ENCODE measurements at places on chromosomes 1 and 21.
A peak's percentile ranks its signal among the peaks of the same experiment; 100 is the strongest.

DNA sequence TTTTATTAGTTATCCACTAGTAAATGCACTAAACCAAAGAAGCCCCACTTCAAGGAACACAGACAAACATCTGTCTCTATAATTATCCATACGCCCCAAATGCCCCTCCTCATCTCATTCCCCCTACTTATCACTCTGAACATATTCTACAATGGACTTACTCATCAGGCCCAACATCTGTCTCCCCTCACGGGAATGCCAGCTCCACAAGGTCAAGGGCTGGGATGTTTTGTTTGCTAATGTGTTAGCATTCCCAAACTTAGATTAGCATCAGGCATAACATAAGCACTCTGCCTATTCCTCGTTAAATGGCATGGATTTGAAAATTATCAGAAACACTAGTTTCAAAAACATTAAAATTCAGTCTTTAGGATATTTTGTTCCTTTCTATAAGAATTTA, 279.5 kb downstream of the DSCAM start:
- no peak for DNase-seq

DNA sequence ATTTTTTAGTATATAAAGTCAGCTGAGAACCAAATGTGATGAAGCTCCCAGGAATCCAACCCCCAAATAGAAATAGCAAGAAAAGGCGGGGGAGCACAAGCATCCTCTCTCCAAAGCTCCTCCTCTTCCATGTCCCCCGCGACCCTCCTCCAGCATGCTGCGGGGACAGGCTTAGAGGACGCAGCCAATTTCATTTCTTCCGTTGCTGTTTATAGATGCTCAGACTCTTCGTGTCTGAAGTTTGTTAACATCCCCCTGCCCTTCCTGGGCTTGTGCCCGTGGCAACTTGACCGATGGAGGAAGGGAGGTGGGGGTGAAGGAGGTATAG, 754 bp upstream of the NPPA start:
- no peak for DNase-seq

DNA sequence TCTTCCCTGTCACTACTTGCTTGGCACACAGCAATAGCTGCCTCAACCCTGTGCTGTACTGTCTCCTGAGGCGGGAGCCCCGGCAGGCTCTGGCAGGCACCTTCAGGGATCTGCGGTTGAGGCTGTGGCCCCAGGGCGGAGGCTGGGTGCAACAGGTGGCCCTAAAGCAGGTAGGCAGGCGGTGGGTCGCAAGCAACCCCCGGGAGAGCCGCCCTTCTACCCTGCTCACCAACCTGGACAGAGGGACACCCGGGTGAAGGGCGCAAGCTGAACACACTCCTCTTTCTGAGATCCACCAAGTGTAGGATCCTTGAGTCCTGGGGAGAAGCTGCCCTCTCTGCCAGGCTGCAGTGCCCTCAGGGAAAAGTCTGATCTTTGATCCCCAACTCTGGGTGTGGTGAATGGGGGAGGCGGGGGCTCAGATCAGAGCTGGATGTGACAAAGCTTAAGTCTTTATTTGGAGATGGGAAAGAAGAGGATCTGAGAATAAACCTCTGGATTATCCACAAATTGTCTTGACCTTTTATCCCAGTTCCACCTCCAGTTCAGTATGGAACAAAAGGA, 1.2 kb downstream of the RXFP4 start:
- DNase-seq: no peak

DNA sequence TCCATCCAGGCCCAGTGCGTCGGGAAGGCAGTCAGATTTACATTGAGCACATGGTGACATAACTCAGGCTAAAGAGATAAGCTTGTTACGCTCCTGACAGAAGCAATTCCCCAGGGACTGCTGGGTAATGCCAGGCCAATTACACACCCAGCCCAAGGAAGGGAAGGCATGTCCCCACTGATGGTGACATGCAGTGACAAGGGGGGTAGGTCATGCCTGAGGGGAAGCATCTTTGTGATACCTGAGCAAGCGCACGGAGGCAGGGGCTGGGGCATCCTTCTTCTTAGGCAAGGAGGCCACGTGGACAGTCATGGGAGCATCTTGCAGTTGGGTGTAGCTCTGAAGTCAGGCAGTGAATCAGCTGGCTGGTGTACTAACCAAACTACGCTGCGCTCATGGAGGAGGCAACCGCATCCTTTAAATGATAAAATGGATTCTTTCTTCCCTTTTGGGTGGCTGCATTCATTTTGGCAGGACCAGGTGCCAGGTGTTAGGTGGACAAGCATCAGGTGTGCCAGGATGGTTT, 39.6 kb upstream of the GRIK3 start:
- no peak for DNase-seq

DNA sequence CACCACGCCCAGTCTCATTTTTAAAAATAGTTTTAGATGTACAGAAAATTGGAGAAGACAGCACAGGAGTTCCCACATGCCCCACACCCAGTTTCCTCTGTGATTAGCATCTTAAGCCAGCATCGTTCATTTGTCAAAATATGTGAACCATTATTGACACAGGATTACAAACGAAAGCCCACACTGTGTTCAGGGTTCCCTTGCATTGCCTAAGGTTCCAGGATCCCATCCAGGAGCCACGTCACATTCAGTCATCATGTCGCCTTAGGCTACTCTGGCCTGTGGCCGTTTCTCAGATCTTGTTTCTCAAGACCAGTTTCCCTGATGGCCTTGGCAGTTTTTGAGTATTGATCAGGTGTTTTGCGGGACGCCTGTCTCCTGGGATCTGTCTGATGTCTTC, 34.7 kb upstream of the TNFRSF1B start:
- no peak for DNase-seq

DNA sequence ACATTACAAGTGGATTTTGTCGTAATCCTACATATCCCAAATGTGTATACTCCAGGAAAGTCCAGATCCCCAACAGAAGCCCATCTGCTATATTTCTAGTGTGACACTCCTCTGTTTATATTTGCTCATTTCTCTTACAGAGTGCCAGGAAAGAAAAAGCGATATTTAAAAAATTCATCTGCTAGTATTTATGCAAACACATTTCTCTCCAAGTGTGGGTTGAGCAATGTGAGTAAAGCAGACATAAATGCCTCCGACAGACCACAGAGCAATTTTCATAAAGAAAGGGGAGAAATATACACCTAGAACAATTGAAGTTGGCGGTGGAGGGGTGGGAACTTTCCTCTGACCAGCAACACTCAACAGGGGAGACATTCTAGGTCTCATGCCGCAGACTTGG, 22.2 kb upstream of the RAP1A start:
- DNase-seq: peak; percentile 36

All from GM03348 (cell line).